ENCODE measurements at places on chromosomes 1 and 21.

DNA sequence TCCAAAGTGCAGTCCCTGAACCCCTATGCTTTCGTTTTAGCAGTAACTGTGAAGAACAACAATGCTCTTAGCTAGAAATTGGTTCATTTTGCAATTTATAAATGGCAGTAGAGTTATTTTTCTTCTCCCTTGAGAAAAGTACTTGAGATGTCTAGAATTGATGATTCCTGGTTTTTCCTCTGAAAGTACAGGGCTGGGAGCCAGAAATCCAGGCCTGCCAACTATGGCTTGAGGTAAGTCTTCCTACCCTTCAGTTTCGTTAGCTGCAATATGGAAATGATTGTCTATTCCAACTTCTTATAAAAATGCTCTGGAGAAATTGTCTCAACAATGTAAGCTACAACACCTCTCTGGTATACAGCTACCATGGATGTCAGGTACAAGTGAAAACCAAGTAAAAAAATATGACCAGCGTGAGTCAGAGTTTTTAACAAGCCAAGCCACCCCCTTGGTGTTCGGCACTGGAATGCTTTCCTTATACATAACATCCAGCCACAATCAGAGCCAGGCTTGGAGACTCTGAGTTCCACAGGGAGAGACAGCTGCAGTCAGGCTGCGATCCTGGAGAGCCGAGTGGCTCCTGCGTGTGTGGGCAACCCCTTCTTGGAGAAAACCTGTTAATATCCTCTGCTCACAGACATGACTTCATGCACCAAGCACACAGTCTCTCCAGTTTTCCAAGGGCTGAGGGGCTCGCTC lies 22.0 kb downstream of the TSPAN2 start:
- DNase-seq = no peak

DNA sequence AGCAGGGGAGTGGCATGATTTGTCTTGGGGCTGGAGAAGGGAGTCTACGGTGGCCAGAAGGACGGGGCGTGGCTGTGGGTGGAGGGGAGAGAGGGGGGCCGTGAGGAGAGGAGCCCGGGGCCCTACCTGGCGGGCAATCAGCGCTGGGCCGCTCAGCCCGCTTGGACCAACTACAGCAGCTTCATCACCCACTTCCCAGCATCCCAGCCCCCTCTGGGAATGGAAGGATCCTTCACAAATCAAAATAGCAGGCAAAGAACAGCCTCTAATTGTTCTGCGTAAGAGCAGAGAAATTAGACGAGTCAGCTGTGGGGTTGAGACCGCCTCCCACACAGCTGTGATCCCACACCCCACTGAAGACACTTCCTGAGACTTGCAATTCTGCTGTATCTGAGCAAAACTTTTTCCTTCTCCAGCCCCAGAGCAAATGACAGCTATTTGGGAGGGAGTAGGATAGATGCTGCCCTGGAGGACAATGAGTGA lies 43.5 kb downstream of the OPRD1 start:
- no peak for DNase-seq

GRCh38 chr1:210620867-210621488 lies 292.3 kb downstream of the HHAT start:
- DNase-seq = no peak

GRCh38 chr1:240506176-240506575 lies 105.8 kb downstream of the GREM2 start:
- no peak for DNase-seq

GRCh38 chr1:176789571-176790090 lies 326.7 kb downstream of the PAPPA2 start:
- no peak for DNase-seq

GRCh38 chr1:60171801-60172200 lies 98.2 kb upstream of the C1orf87 start:
- no peak for DNase-seq
